Upper lobe of right lung (tissue), 1 donor: ENCODE measurements at places on chromosomes 12 and 14.

DNA sequence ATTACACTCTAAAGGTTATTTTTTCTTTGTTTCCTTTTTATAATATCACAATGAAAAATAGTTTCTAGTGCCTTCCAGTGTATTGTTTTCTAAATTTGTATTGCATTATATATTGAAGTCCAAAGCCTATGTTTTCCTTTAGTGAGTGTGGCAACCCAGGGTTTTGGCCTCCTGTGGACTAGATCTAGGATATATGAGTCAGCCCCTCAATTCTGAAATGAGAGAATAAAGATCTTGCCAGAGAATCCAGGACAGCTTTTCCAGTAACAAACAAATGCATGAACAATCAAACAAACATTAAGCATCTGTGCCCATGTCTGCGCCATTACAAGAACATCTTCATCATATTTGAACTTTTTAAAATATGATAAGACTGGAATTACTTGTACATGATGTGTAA lies 70.7 kb upstream of the SSTR1 start:
- no peak overlapping the region for H3K4me3 ChIP-seq
- H3K36me3 ChIP-seq: no peaks in the 10 kb centered on the region
- H3K27ac ChIP-seq: no peak overlapping the region
- DNase-seq: no peak

DNA sequence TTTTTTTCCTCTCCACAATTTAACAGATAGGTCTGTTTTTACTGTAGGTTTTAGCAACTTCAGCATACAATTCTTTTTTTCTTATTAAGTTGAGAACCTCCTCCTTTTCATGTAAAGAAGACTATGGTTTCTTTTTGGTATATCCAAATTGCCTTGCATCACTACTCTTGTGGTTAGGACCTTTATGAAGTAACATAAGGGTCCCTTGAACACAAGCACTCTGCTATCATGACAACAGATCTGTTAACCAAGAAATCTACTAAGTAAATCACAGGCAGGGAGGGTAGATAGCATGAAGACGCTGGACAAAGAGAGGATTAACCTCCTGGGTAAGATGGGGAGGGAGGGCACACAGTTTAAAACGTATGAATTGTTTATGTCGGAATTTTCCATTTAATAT lies 380.6 kb downstream of the CCDC91 start:
- H3K27me3 ChIP-seq: no peaks in the 10 kb centered on the region
- no peak overlapping the region for H3K4me3 ChIP-seq
- H3K4me1 ChIP-seq: peaks cover 7% of the 10 kb centered on the region
- H3K27ac ChIP-seq: no peak overlapping the region
- H3K36me3 ChIP-seq: no peaks in the 10 kb centered on the region
- no peak for DNase-seq

DNA sequence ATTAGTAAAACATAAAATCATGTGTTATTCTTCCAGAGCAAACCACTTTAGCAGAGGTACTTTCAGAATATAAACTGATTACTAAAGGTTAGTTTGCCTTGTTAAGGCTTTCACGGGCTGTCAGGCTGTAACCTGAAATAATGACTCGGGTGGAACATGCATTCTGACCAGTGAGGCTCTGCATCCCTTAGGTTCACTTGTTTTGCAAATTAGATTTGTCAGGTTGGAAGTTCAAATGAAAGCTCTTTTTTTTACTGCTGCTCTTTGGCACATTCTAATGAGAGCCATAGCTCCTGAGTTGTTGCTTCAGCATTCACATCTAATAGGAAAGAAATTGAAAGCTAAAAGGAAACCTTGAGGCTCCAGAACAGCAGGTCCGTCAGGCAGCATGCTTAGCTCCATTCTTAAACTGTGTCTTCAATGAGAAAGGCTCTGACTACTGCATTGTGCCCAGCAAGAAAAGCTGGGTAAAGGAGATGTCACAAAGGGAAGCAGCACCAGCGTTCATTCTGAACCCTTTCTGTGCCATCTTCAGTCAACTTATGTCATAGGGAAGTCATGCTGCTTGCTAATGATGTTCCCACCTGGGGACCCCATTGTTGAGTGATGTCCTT lies 445.5 kb upstream of the FBXO33 start:
- H3K4me3 ChIP-seq: no peak overlapping the region
- no peak for DNase-seq
- H3K27me3 ChIP-seq: no peaks in the 10 kb centered on the region
- H3K27ac ChIP-seq: no peak overlapping the region
- H3K4me1 ChIP-seq: no peaks in the 10 kb centered on the region

GRCh38 chr12:63897931-63898330 lies 53.4 kb downstream of the SRGAP1 start:
- no peaks in the 10 kb centered on the region for H3K4me1 ChIP-seq
- no peaks in the 10 kb centered on the region for H3K36me3 ChIP-seq
- H3K27me3 ChIP-seq: no peaks in the 10 kb centered on the region
- DNase-seq: no peak

DNA sequence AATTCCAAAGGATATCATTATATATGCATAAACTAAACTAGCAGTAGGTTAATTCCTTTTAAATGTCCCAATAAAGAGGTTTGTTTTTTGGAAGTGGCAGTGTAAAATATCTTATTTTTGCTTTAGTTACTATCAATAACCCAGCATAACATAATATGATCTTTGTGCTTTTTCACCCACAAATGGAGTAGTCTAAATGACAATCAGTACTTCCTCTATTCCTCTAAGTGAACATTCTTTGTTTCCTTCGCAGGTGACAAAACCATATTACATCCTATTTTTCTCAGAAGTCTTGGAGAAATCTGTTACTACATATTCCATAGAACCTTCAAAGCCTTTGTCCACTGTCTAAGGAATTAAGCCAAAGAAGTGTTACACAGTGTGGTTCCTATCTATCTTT lies 62.5 kb downstream of the MED13L start:
- no peak for DNase-seq
- H3K4me1 ChIP-seq: peaks cover 29% of the 10 kb centered on the region
- H3K36me3 ChIP-seq: no peaks in the 10 kb centered on the region
- H3K27ac ChIP-seq: no peak overlapping the region
- H3K4me3 ChIP-seq: no peak overlapping the region

DNA sequence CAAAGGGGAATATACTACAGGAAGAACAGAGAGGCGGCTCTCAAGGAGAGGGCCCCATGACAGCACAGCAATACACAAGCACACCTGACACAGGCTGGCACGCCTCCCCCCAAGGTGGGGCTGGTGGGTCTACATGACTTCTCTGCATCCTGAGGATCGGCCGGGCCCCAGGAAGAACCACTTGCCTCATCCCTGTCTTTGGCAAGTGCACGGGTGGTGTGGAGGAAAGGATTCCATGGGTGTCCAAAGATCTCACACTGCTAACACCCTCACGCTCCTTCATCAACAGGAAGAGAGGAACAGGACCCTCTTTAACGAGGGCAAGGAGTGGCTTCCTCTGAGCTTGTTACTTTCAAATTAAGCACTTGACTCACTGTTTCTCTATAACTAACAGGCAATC lies 7.3 kb downstream of the VAMP1 start:
- no peaks in the 10 kb centered on the region for H3K27me3 ChIP-seq
- DNase-seq: peak; percentile 36
- peaks cover 70% of the 10 kb centered on the region for H3K36me3 ChIP-seq
- peak overlapping the region; percentile 60 for H3K27ac ChIP-seq
- no peak overlapping the region for H3K4me3 ChIP-seq
- peaks cover 34% of the 10 kb centered on the region for H3K4me1 ChIP-seq

DNA sequence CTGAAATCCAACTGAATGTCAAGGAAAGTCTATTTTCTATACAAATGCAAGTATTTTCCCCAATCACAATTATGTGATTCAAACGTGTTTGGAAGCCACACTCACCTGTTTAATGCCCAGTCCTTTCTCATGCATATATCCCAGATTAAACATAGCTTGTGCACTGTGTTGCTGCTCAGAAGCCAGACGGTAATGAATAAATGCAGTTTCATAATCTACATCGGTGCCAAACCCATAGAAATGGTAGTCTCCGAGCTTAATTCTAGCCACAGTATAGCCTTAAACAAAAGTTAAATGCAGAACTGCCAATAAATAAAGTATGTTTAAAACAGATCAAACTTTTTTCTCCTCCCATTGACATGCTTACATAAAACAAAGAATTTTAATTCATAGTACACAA lies 49.5 kb downstream of the SEL1L start:
- no peaks in the 10 kb centered on the region for H3K27me3 ChIP-seq
- no peak overlapping the region for H3K27ac ChIP-seq
- H3K4me3 ChIP-seq: no peak overlapping the region
- DNase-seq: no peak
- peaks cover 86% of the 10 kb centered on the region for H3K36me3 ChIP-seq

DNA sequence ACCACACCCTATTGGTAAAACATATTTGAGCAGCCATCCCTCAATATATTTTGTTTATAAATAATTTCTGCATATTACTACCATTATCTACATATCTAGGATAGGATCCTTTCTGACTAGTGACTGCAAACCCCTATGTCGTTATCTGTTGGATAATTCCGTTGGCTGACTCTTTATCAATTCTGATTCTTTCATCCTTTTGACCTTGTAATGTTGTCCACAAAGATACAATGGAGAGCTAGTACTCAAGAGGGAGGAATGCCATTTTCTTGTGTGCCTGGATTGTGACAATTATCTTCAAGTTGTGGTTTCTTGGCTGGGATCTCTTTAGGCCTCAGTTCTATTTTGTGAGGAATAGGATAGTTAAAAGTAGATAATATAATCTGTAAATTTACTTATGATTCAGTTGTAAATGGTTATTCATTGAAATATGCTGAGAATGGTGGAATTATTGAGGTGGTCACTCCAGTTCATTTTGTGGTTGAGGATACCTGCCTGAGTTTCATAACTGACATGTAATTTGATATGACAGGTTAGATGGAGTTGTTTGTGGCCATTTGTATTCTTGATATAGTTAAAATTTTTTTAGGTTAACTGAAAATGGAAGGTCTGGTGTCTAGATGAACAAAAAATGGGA lies 10.1 kb downstream of the CHST11 start:
- H3K4me1 ChIP-seq: peaks cover 49% of the 10 kb centered on the region
- H3K27me3 ChIP-seq: no peaks in the 10 kb centered on the region
- no peak for DNase-seq
- no peak overlapping the region for H3K4me3 ChIP-seq
- no peak overlapping the region for H3K27ac ChIP-seq

DNA sequence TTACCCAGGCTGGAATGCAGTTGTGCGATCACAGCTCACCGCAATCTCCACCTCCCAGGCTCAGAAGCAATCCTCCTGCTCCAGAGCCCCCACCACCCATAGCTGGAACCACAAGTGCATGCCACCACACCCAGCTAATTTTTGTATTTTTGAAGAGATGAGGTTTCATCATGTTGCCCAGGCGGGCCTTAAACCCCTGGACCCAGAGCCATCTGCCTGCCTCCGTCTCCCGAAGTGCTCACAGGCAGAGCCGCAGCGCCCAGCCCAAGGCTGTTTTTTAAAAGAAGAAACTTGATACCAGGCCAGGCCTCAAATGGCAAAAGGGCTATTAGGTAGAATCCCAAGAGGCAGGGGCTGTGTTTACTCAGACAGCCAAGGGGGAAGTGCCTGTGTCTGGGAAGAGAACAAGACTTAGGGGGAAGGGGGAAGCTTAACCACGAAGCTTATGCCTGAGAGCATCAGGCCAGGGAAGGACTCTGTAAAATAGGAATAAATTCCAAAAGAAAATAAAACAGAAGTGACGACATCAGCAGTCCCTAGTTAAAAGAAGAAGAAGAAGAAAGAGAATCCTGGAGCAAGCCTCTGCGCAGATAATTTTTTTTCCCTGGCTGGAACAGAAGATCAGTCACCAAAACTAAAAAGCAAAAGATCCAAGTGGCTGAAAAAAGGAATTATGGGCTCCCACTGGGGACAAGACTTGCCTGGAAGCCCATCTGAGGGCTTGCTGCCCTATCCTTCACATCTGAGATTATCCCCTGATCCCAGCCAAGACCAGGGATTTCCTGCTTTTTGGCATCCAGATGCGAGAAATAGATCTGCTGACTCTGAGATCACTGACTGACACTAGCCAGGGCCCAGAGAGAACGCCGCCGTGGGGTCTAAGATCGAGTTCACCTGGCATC lies 170.5 kb downstream of the NDUFA12 start:
- peak overlapping the region; percentile 33 for H3K27ac ChIP-seq
- no peak overlapping the region for H3K4me3 ChIP-seq
- H3K4me1 ChIP-seq: peaks cover 15% of the 10 kb centered on the region
- no peaks in the 10 kb centered on the region for H3K36me3 ChIP-seq

GRCh38 chr12:95874452-95874851 lies 15.7 kb downstream of the SNRPF start:
- H3K27ac ChIP-seq: no peak overlapping the region
- H3K27me3 ChIP-seq: no peaks in the 10 kb centered on the region
- DNase-seq: no peak
- peaks cover 9% of the 10 kb centered on the region for H3K36me3 ChIP-seq
- no peak overlapping the region for H3K4me3 ChIP-seq

DNA sequence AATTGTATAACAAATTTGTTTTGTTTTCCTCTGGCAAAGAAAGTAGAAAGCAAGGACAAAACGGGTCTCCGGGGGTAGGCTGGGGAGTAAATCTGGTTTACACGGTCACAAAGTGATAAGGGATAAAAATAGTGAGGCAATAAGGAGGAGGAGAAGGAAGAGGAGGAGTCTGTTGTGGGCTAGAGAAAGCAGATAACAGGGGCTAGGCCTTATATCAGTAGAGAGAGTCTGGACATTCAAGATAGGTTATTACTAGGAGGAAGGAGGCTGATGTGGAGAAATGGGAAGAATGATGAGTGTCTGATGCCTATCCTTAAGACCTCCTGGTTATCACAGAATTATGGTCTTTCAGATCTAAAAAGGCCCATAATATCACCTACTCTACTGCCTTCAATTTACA lies 83.2 kb upstream of the SSTR1 start:
- H3K36me3 ChIP-seq: no peaks in the 10 kb centered on the region
- DNase-seq: no peak
- no peaks in the 10 kb centered on the region for H3K4me1 ChIP-seq
- no peak overlapping the region for H3K4me3 ChIP-seq
- H3K27ac ChIP-seq: no peak overlapping the region

- no peaks in the 10 kb centered on the region for H3K36me3 ChIP-seq
- H3K27ac ChIP-seq: peak overlapping the region; percentile 94
- no peaks in the 10 kb centered on the region for H3K27me3 ChIP-seq
- peaks cover 58% of the 10 kb centered on the region for H3K4me1 ChIP-seq
- peak overlapping the region; percentile 79 for H3K4me3 ChIP-seq
These were observed 827 bp downstream of the ALDH2 start for GRCh38 chr12:111767362-111768158.

GRCh38 chr12:139585-139984 lies 73.0 kb downstream of the IQSEC3 start:
- H3K36me3 ChIP-seq: no peaks in the 10 kb centered on the region
- H3K4me3 ChIP-seq: peak overlapping the region; percentile 40
- peaks cover 7% of the 10 kb centered on the region for H3K4me1 ChIP-seq

GRCh38 chr12:120125792-120126634 lies 9.5 kb upstream of the RAB35 start:
- peaks cover 5% of the 10 kb centered on the region for H3K4me1 ChIP-seq
- no peak overlapping the region for H3K4me3 ChIP-seq
- H3K36me3 ChIP-seq: peaks cover 44% of the 10 kb centered on the region
- H3K27ac ChIP-seq: peak overlapping the region; percentile 63
- DNase-seq: no peak
- H3K27me3 ChIP-seq: no peaks in the 10 kb centered on the region

- H3K4me1 ChIP-seq: peaks cover 13% of the 10 kb centered on the region
- DNase-seq: no peak
- no peaks in the 10 kb centered on the region for H3K27me3 ChIP-seq
These were observed 15.8 kb downstream of the NOC4L start for GRCh38 chr12:132160016-132160415.
